ENCODE measurements at places on chromosomes 6 and 20. TPM values are rescaled to one million over a fixed set of nuclear protein-coding genes. Genes with fewer than 3 reads are reported as not detected.
A peak's percentile ranks its signal among the peaks of the same experiment; 100 is the strongest.

Gene CCM2L
- 6.6 TPM for polyA plus RNA-seq

Gene STK35
- 6.8 TPM for polyA plus RNA-seq

Gene TCP11
- 0.45 TPM for polyA plus RNA-seq

Gene GPLD1
- polyA plus RNA-seq = 1.1 TPM

Gene C2
- 69.1 TPM for polyA plus RNA-seq

Gene PNRC1
- polyA plus RNA-seq = 155 TPM

Gene ORC3
- polyA plus RNA-seq = 12.0 TPM

Gene MC3R
- polyA plus RNA-seq = not detected

Gene PI16
- polyA plus RNA-seq = 0.60 TPM

- H3K4me1 ChIP-seq = no peaks in the 10 kb centered on the region
- H3K36me3 ChIP-seq = peaks cover 8% of the 10 kb centered on the region
- H3K27ac ChIP-seq = no peak overlapping the region
- H3K4me3 ChIP-seq = no peak overlapping the region
These were observed 35.6 kb upstream of the SDHAF4 start for GRCh38 chr6:70531133-70531532.

GRCh38 chr6:134482593-134483270 lies 164.8 kb upstream of the SGK1 start:
- no peak for DNase-seq
- H3K4me1 ChIP-seq = no peaks in the 10 kb centered on the region

GRCh38 chr20:44215125-44215524 lies 4.6 kb upstream of the OSER1 start:
- H3K27me3 ChIP-seq = no peaks in the 10 kb centered on the region
- no peak overlapping the region for H3K4me3 ChIP-seq
- H3K4me1 ChIP-seq = peaks cover 11% of the 10 kb centered on the region
- H3K27ac ChIP-seq = no peak overlapping the region

GRCh38 chr20:38092260-38092857 lies 58.8 kb downstream of the RPRD1B start:
- no peaks in the 10 kb centered on the region for H3K27me3 ChIP-seq
- H3K36me3 ChIP-seq = peaks cover 15% of the 10 kb centered on the region
- peak; percentile 16 for DNase-seq
- H3K4me1 ChIP-seq = peaks cover 17% of the 10 kb centered on the region

DNA sequence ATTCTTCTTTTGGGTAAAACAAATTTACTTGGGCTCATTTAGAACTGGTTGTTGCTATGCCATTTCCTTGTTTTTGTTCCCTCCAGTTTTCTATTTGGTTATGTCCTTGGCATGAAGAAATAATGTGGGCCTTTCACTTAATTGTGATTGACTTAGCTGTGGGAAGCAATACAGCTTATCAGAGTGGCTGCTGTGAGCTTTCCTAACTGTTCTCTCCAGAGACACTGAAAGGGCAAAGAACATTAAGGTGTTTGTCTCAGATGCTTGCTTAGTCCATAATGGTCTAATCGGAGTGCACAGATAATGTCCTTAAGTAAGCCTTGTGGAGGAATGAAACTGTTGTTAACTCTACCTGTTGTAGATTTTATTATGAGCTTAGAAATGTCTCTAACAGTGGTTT lies 56.6 kb downstream of the SH3BGRL2 start:
- no peak overlapping the region for H3K4me3 ChIP-seq
- H3K27me3 ChIP-seq = no peaks in the 10 kb centered on the region
- no peak for DNase-seq
- H3K36me3 ChIP-seq = no peaks in the 10 kb centered on the region
- H3K27ac ChIP-seq = no peak overlapping the region

DNA sequence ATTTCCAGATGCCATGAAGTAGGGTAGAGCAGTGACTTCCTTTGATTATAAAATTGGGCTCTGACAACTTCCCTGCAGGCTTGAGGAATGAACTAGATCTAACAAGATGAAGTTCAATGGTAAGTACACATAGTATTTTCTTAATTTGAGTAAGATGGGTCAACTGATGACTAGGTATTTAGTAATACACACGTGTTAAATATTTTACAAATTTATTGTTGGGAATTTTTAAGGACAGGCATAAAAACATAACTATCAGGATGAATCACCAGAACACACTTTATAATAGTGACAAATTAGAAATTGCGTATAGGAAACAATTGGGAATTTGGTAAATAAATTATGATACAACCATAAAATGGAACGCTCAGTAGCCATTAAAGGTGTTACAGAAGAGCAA lies 762.4 kb upstream of the SLC35B3 start:
- H3K4me1 ChIP-seq = no peaks in the 10 kb centered on the region
- no peak for DNase-seq
- H3K27me3 ChIP-seq = no peaks in the 10 kb centered on the region
- H3K36me3 ChIP-seq = no peaks in the 10 kb centered on the region
- H3K27ac ChIP-seq = no peak overlapping the region

DNA sequence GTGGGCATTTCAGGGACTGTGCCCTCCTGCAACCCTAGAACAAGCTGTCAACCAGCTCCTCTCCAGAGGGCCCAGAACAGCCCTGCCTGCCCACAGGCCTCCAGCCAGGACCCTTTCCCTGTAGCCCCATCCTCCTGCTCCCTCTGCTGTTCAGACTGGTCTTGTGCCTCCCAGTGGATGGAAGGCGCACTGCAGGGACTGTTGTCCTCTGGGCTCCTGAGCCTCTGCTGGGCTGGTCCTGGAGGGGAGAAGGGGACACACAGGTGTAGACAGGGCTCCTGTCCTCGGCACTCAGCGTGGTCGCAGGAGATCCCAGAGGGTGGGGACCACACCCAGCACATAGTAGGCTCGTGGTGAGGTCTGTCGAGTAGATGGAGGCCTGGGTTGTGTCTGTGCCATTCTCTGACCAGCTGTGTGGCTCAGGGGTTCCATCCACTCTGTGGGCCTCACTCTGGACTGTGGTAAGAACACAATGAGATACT lies 11.5 kb downstream of the ITPR3 start:
- peak; percentile 50 for DNase-seq
- no peaks in the 10 kb centered on the region for H3K27me3 ChIP-seq
- H3K27ac ChIP-seq = no peak overlapping the region
- H3K36me3 ChIP-seq = no peaks in the 10 kb centered on the region

DNA sequence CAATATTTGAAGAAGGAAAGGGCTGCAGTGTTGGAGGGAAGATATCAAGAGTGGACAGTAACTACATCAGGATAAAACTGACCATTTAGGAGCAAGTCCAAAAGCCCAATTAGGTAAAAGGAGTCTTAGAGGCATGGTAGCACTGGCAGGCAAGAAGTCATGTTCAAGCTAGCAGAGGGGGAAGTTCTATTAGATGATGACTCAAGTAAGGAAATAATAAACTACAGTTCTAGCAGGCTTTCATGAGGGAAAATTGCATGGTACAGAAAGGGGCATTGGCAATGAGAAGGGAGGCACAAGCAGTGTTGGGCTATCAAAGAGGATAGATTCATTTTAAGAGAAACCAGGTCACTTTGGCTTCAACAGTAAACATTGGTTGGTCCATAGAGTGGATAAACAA lies 156.1 kb upstream of the PTPRK start:
- no peak overlapping the region for H3K4me3 ChIP-seq
- no peak overlapping the region for H3K27ac ChIP-seq
- no peaks in the 10 kb centered on the region for H3K27me3 ChIP-seq
- no peaks in the 10 kb centered on the region for H3K36me3 ChIP-seq
- H3K4me1 ChIP-seq = no peaks in the 10 kb centered on the region

DNA sequence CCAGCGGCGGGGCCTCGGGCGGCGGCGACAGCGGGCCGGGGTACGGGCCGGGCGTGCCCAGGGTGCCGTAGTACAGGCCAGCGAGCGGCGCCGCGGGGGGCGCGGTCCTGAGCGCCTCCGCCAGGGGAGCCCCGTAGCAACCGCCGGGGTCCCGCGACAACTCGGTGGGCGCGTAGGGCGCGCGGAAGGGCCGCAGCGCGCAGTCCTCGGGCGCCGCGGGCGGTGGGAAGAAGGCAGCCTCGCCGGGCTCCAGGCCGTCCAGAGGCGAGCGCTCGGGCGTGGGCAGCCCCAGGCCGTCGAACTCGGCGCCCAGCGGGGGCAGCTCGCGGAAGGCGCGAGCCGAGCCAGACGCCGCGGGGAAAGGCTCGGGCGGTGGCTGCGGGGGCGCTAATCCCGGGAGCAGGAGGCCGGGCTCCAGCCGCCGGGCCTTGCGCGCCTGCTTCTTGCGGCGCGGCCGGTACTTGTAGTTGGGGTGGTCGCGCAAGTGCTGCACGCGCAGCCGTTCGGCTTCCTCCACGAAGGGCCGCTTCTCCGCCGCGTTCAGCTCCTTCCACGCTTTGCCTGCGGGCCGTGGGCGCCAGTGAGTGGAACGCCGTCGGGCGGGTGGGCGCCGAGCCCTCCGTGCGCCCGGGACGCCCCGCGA lies 916 bp downstream of the SOX18 start:
- no peaks in the 10 kb centered on the region for H3K27me3 ChIP-seq
- no peaks in the 10 kb centered on the region for H3K36me3 ChIP-seq
- peak overlapping the region; percentile 67 for H3K4me3 ChIP-seq
- peaks cover 5% of the 10 kb centered on the region for H3K4me1 ChIP-seq
- H3K27ac ChIP-seq = peak overlapping the region; percentile 49
- no peak for DNase-seq

DNA sequence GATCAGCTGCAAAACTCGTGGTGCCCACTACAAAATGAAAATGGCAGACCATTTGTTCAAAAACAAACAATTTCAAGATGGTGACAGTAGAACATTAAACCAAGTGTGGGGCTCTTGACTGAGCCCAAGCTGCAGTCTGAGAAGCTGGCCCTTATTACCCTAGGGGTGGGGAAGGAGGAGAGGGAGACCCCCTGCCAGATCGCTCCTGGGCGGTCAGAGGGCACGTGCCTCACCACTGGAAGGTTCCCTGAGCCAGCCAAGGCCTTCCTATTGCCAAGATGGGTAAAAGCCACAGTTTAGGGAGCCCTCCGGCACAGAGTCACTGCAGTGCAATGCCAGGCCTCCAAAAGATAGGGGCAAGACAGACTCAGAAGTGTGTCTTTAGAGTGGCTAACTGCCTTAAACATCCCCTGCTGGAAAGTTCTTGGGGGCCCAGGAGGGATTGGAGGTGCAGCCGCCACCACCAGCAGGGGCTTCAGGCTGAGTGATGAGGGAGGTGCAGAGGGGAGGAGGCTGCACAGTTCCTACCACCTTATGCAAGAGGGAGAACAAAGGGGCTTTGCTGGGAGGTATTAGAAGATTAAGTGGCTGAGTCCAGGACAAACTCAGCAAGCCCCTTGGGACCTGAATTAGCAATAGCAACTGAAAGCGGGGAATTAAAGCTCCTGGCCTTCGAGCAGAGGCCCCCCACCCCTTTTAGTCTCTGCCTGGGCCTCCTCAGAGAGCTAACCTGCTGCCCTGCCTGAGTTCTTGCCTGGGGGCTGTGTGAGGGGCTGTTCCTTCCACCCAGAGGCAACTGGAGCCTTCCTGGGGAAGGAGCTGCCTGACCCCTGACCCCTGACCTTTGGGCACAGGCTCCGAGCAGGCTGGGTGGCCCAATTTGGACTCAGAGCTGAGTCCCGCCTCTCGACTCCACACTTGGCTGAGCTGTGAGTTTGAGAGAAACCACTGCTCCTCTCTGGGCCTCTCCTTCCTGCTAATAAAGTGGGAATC lies 88.4 kb downstream of the VEGFA start:
- DNase-seq = no peak
- no peak overlapping the region for H3K27ac ChIP-seq
- H3K27me3 ChIP-seq = no peaks in the 10 kb centered on the region
- no peaks in the 10 kb centered on the region for H3K36me3 ChIP-seq
- H3K4me1 ChIP-seq = peaks cover 2% of the 10 kb centered on the region
- no peak overlapping the region for H3K4me3 ChIP-seq

DNA sequence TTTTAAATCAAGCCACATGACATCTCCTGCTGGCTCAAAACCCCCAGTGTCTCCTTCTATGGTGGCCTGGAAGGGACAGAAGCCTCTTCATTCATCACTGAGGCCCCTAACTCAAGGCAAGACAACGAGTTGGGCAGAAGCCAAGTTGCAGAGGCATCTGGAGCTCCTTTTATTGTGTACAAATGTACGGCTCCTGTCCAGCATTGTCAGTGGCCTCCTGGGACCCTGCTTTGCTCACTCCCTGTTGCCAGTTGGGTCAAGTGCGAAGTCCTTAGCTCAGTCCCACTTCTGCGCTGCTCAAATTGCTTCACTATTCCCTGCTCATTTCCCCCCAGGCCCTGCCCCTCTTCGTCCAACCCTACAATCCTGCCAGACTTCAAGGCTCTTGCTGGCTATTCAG lies 181.2 kb upstream of the PMEPA1 start:
- no peak for DNase-seq
- no peaks in the 10 kb centered on the region for H3K36me3 ChIP-seq
- no peak overlapping the region for H3K4me3 ChIP-seq
- H3K27ac ChIP-seq = no peak overlapping the region
- no peaks in the 10 kb centered on the region for H3K27me3 ChIP-seq

DNA sequence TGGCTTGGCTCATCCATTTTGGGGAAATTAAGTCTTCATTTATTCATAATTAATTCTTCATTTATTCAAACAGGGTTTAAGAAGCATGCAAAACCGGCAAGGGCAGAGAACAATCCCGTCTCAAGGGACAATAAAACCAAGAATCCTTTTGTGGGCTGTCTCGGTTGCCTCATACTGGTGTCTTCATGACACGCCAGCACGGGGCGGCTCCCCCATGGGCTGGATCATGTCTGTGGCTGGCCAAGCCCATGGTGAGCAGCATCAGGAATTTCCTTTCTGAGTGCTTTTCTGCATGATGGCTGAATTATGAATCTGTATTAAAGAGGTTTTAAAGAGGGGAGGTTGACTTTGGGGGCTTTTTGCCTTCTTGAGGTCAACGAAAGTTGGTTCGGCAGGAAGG lies 38.3 kb upstream of the DUSP22 start:
- H3K4me3 ChIP-seq = no peak overlapping the region
- no peaks in the 10 kb centered on the region for H3K36me3 ChIP-seq
- H3K4me1 ChIP-seq = no peaks in the 10 kb centered on the region
- H3K27me3 ChIP-seq = no peaks in the 10 kb centered on the region

DNA sequence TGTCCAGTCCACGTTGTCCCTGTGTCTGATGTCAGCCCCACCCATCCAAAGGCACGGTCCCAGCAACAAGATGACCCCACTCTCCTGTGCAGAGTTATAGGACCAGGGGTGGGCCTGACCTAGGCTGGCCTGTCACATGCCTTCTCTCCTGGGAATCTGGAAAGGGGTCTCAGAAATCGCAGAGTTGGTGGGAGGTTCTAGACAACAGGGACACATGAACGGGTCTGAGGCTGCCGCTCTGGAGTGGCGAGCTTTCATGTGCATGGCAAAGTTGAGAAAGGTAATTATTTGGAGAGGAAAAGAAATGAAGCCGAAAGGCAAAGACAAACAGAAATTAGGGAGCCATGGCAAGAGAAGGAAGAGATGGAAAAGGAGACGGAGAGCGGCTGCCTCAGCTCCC lies 29.5 kb downstream of the BFSP1 start:
- H3K4me3 ChIP-seq = no peak overlapping the region
- H3K27ac ChIP-seq = no peak overlapping the region
- H3K27me3 ChIP-seq = no peaks in the 10 kb centered on the region
- H3K4me1 ChIP-seq = peaks cover 4% of the 10 kb centered on the region
- no peak for DNase-seq
